ENCODE measurements at places on chromosomes 11 and 22. TPM values are rescaled to one million over a fixed set of nuclear protein-coding genes. Genes with fewer than 3 reads are reported as not detected.

DNA sequence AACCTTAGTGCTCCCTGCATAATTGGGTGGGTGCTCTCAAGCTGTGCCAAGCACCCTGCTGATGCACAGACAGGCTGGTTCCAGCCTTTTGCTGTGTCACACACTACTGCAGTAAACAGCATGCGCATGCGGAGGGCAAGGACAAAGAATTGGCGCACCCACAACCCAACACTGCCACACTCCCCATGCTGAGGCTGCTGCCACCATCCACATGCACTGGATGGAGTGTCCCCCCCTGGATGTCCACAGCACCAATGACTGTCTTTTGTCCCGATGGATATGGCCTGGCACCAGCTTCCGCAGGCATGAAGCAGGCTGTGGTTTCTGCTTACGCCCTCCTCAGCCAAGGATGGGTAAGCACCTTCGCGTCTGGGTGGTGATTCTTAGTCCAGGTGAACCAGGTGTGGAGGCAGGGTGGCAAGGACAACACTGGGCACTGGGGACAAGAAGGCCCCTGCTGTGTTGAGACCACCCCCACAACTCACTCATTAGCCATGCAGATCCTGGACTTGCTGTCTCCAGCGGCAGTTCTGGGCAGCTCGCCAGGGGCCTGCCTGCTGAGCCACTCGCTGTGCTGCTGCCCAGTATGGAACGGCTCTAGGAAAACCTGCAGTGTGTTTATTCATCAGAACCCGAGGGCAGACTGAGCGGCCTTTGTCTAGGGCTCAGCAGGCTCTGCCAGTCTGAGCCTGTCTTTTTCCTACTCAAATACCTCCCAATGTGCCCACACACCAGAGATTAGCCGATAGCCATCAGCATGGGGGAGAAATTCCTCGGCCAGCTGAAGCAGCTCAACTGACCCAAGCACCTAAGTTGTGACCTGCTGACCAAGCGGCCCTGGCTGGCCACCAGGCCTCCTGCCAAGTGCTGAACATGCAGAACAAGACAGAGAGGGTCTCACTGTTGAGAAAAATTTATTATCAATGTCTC is 8.2 kb upstream of the NAP1L4 start:
- DNase-seq: no peak

DNA sequence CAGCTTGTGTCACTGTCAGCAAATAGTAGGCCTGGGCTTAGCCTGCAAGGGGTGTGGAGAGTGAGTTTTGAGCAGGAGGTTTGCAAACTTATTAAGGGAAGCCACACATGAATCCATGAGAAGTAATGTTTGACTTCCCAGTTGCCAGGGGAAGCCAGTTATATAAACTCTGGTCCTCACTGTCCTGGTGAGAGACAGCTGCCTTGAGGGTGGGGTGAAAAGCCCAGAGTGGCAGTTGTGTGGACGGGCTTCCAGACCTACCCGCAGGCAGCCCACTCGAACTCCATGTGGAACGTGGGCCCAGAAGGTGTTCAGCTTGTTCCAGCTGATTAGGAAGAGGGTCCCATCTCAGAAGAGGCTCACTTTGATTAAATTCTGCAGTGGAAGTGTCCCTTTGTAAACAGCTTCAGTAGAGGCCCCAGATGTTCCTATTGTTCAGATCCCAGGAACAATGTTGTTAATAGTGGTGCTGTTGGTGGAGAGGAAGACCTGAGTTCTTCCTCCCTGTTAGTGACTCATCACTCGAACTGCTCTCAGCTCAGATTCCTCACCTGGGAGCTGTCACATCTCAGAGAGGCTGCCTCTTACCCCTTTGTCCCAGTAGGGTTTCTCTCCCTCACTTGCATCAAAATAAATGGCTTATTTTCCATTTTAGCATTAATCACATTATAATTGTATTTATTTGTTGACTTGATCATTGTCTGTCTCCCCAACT is 63.4 kb downstream of the GRAMD1B start:
- DNase-seq: no peak

- DNase-seq: no peak
Observed at GRCh38 chr11:19201737-19202605, at the start of gene CSRP3. TSS of gene CSRP3 (minus strand) at chr11:19201983. CDS start at chr11:19192448, 9,535 bp downstream.

DNA sequence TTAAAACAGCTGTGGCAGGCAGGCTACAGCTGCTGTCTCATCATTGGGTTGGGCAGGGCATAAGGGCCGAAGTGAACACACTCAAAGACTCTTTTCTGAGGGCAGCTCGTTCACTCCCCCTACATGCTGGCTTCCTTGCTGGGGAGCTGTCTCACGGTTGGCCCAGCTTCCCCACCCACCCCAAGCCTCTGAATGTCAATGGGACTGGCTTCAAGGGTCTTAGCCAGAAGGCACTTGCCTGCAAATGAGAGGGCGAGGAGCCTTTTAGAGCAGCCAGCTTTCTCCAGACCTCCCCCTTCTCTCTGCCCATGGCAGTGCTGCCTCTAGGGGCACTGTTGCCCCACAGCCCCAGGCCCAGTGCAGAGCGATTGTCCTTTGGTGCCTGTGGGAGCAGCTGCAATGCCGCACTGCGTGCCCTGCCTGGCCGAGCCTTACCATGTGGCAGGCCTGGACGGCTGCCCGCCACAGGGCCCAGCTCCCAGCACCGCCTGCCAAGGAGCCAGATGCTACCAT is 94.7 kb upstream of the RASSF10 start:
- DNase-seq: no peak

DNA sequence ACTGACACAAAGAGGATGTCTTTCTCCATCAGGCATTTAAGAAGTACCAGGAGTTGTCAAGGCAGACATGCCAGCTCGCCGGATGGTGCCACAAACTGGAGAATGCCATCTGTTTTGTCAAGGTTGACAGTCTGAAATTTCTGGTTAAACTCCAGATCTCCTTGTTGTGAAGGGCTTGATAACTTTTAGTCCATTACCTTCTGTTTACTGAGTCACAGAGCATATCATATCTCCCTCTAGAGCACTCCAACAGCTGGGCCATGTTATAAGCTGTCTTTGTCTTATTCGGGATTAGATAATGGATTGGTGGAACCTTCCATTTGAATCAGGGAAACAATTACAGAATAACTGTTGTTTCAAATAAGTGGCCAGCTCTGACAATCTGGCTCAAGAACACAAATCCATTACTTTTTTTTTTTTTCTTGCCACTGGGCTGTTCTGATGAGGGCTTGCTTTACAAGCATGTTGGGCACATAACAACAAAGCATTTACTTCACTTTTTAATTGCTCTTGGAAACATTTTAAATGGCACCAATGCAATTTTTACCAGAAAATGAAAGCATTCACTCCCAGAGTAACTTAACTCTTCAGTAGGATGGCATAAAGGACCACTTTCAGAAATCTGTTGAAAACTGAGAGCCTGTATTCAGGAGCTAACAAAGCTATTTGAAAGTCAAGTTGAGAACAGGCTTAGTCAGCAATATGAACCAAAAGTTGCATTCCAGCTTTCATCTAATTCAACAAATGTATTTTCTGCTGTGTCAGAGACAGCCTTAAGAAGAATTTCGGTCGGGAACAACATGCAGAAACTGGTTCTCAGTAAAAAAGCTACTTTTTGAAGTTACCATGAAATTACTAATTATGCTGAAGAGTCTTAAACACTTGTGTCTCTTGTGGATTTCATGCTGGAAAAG is 227.6 kb upstream of the PITPNB start:
- no peak for DNase-seq

DNA sequence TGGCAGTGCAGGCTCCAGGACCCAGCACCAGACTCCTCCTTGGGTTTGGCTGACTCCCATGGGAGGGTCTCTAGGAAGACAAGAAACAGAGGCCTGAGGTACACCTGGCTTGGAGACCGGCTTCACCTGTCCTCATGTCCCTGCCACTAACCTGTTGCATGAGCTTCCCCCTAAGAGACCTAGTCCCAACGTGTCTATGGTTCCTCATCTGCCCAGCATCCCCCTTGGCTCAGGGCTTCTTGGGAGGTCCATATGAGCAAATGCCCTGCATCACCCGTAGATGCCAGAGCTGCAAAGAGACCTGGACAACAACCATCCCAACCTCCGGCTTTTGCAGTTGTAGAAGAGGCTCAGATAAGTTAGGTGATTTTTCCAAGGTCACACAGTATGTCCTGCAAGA is 123.5 kb downstream of the BUD13 start:
- DNase-seq: no peak

- no peak for DNase-seq
Observed at GRCh38 chr11:123166071-123166559, 28.9 kb downstream of the CLMP start.

DNA sequence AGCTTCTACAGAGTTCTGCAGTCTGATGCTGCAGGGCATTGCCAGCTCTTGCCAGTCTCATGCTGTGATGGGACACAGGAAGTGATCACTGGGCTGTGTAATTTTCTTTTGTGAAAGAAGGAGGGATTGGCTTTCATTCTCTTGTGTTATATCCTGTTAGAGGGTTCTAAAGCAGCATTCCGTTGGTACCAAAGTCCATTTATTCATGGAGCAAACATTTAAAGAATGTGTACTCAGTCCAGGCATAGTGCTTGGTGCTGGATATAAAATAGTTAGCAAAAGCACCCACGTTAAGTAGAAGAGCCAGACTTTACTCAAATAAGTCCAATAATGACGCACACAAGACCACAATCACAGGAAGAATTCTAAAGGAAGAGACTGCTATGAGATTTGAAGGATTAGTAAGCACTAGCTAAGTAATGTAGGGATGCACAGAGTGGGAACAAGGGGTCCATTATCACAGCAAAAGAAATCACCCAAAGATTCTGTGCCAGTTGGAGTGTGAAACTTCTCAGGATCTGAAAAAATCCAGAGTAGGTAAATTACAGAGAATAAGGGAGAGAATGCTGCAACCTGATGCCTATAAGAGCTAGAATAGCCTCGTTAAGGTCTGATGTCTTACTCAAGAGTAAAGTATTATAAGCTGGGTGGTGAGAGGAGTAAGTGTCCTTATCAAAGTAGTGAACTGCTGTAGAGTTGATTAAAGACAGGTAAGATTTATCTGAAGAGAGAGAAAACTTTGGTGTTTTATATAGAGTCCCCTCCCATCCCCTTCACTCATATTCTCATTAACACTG is 728.3 kb downstream of the METTL15 start:
- no peak for DNase-seq

- DNase-seq: no peak
Observed at GRCh38 chr22:41772198-41772597, 28.3 kb upstream of the CCDC134 start.

GRCh38 chr11:6813656-6814055 is 14.2 kb upstream of the OR6A2 start:
- no peak for DNase-seq

DNA sequence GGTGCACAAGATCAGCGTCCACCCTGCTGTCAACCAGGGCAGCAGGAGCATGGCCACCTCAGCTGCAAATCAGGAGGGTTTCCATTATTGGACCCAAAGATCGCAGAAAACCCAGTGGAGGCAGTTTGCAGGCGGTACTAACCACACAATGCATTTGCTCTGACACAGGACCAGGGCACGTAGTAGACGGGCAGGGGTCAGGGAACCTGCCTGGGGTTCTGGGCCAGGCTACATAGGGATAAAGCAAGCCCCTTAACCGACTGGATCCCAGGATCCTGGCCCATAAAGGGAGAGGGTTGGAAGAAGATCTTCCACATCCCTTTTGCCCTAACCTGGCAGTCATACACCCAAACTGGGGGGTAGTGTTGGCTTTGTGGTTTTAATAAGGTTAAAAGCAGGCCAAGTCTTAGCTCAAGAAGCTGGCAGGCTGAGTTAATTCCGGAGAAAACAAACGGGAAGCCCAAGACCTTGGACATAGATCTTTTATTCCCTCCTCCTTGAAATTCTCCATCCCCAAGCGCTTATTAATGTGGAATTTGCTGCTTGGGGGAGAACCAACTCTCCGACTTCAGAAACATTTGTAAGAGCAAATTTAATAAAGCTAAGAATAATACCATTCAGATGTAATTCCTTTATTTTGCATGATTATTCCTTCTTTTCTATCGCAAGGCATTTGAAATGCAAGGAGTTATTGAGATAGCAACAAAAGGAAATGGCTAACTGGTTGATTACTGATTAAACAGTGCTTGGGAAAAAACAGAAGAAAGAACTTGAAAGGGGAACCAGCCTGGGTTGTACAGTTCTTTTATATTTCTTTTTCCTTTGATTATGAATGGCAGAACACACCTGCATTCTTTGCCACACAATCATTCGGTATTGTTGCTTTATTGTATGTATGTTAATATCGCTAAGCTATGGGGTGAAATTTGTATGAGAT is 6.3 kb upstream of the ARHGAP8 start:
- no peak for DNase-seq

DNA sequence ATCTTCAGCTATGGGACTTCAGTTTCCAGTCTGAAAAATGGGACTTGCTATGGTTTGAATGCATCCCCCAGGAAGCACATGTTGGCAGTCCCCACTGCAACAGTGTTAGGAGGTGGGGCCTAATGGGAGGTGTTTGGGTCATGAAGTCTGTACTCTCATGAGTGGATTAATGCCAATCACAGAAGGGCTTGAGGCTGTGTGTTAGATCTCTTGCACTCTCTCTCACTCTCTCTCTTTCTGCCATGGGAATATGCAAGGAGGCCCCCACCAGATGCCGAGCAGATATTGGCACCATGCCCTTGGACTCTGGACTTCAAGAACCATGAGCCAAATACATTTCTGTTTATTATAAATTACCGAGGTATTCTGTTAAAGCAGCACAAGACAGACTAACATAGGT is 7.8 kb upstream of the AP1B1 start:
- no peak for DNase-seq

- no peak for DNase-seq
Observed at GRCh38 chr11:13268791-13269190, 8.8 kb upstream of the BMAL1 start.

- no peak for DNase-seq
Observed at GRCh38 chr11:94309757-94310156, 5.4 kb downstream of the IZUMO1R start.

DNA sequence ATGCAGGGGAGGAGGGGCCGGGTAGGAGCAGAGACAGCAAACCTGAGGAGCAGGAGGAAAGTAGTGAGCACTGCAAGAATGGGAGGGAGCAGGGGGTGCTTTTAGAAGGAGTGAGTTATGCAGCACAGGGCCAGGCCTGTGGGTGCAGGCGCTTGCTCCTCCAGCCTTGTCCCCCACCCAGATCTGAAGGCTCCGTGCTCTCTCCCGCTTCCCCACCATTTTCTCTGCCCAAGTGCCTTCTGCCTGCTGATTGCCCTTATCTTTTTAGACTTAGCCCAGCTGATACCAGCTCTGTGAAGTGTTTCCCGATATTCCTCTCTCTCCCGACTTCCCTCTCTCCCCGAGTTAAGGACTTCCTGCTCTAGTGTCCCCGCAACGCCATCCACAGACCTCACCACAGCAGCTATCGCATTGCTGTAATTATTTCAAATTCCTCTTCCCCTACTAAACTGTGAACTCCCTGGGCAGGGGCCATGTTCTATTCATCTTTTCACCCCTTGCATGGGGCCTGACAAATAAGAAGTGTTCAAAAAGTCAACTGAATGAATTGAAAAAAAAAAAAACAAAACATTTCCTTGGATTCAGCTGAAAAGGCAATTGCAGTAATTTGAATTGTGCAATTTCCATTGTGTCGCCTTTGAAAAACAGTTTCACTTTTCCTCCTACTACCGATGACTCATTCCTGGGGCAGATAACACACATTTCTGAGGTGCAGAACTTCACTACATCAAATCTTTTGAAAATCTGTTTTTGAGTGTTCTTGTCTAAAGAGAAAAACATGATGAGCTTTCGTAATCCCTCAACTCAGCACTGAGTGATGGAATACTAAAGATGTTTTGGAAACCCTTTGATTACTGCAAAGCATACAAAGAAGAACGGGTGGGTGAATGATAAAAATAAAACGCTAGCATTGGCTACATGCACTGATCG is 69.7 kb upstream of the BMAL1 start:
- DNase-seq: no peak

The TCP11L1 gene
- 20.1 TPM for total RNA-seq

The DDX25 gene
- total RNA-seq: not detected

The PLAAT4 gene
- total RNA-seq: 99.8 TPM

The CALCA gene
- total RNA-seq: not detected

The MAP6 gene
- not detected for total RNA-seq

The DNHD1 gene
- total RNA-seq: 62.4 TPM

The IGF2 gene
- not detected for total RNA-seq

Measured in naive thymus-derived CD8-positive, alpha-beta T cell (primary cell).